ENCODE measurements at places on chromosomes 3 and 15.

- DNase-seq: no peak
Observed at GRCh38 chr3:107604057-107604822, 81.5 kb downstream of the BBX start.

DNA sequence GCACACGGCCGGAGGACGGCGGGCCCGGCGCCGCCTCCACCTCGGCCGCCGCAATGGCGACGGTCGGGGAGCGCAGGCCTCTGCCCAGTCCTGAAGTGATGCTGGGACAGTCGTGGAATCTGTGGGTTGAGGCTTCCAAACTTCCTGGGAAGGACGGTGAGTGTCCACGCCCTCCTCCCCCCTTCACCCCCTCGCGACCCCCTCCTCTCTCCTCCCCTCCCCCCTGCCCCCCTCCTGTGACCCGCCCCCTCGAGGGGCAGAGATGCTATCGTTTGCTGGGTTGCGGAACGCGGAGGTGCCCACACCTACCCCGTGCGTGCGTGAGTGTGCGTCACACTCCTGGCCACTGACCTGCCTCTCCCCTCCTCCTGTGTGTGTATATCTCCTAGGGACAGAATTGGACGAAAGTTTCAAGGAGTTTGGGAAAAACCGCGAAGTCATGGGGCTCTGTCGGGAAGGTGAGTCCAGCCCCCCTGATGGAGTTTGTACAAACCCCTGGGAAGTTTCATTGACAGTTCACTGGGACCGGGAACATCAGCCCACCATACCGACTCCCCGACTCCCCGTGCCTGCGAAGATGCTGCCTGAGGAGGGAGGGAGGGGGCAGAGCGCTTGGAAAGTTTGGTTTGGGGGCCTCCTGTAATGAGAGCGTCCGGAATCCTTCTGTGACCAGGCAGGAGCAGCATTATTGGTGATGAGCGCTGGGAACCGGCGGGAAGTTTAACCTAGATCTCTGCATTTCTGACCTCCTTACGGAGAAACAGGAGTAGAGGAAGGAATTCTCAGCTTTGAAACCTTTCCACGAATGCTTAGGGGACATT lies 795 bp upstream of the SCAANT1 start:
- peak; percentile 31 for DNase-seq

DNA sequence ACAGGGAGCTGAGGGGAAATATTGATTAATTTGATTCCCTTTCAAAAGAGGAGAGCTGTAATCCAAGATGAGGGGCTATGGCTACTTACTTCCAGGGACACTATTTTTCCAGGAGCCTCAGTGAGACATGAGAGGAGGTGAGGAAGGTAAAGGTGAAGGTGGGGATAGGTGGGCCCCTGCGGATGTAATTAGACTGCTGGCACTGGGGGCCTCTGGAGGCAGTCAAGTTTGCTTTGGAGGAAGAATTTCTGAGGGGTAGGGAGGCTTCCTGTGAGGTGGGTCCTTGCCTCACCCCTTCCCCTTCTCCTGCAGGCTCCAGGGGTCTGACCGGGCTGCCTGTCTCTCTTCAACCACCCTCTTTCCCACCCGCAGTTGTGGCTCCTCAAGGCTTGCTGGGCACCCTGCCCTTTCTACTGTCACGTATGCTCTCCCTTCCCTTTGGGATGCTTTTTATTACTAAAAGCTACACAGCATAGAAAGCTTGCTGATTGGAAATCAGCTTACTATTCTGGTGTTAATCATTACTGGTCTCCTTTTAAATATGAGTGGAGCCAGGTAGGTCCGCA lies 22.5 kb downstream of the GASK1A start:
- DNase-seq: no peak

DNA sequence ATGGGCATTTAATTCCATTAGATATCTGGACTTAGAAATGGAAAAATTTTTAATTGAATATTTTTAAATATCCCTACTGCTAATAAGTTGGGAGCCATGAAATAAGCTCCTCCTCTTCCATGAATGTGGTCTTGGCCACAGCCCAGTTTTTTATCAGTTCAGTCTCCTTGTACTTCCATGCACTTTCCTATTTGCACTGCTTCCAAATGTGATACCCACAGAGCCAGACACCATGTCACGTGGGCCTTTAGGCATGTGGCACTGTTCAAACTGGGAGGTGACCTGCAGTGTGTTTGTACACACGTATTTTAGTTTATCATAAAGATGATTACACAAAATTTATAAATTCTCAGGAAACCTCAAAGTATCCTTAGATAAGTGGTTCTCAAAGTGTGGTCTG lies 80.1 kb upstream of the DGKG start:
- no peak for DNase-seq

DNA sequence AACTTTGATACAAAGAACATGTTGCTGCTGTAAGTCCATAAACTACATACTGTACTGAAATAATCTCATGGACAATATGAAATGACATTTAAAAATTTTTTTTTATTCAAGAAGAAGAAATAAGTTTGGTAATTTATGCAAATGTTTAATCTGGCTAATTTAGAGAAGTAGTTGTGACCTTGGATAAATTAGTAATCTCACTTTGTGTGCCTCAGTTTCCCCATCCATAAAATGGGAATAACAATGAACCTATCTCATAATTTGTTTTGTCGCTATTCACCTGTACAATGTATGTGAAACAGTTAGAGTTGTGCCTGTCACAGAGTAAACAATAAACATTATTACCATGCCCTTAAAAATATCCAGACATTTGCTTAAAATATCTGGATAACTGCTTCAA lies 15.3 kb upstream of the DPH6 start:
- no peak for DNase-seq

DNA sequence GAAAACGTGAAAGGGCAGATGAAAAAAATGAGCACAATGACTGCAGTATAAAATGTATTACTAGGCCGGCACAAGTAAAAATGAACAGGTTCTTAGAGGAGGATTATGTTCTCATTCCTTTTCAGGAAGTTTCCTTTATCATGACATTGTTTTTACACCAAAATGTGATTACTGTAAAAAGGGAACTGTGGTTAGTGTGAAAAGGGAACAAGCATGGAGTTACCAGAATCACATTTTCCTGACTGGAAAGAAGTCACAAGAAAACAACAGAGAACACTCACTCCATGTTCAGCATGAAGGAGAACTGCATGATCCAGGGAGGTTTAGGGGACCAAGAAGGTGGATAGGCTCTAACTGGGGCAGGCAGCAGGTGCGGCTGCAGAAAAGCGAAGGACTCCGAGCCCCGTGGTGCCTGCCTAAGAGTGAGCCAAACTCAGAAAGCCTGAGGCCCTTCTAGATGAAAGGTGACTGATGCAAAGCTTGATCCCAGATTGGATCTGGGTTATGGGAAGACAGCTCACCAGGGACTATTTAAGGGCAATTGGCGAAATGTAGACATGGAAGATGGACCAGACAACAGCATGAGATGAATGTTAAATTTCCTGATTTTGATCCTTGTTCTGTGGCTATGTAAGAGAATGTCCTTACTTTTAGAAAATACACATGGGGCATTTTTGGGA lies 77.3 kb downstream of the CCR1 start:
- DNase-seq: no peak

DNA sequence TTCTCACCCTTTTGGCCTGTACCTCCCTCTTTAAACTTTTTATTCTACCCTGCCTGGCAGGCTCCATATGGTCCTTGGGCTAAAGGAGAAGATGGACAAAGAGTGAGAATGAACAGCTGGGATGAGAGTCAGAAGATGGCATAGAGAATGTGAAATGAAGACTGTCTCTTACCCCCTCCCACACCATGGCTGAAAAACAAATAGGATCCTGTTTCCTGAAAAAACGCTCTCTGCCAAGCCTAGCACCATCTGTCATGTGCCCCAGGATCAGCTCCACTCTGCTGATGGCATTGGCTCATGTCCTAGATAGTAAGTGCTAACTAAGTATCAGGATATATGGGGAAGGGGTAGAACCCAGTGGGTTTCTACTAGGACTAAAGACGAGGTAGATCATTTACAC lies 238.6 kb downstream of the MEX3B start:
- DNase-seq: no peak

DNA sequence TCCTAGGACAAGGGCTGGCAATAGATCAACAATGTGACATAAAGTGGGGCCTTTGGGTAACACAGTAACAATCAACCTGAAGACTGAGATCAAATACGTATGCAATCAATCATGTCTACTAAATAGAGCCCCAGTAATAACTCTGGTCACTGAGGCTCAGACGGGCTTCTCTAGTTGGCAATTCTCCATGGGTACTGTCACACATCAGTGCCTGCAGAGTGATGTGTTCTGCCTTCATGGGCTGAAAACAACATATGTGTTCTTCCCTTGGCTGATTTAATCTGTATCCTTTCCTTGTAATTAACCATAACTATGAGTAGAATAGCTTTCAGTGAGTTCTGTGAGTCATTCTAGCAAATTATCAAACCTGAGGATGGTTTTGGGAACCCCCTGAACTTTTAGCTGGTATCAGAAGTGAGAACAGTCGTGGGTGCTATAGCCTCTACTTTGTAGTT lies 113.6 kb downstream of the TMCO5A start:
- no peak for DNase-seq

DNA sequence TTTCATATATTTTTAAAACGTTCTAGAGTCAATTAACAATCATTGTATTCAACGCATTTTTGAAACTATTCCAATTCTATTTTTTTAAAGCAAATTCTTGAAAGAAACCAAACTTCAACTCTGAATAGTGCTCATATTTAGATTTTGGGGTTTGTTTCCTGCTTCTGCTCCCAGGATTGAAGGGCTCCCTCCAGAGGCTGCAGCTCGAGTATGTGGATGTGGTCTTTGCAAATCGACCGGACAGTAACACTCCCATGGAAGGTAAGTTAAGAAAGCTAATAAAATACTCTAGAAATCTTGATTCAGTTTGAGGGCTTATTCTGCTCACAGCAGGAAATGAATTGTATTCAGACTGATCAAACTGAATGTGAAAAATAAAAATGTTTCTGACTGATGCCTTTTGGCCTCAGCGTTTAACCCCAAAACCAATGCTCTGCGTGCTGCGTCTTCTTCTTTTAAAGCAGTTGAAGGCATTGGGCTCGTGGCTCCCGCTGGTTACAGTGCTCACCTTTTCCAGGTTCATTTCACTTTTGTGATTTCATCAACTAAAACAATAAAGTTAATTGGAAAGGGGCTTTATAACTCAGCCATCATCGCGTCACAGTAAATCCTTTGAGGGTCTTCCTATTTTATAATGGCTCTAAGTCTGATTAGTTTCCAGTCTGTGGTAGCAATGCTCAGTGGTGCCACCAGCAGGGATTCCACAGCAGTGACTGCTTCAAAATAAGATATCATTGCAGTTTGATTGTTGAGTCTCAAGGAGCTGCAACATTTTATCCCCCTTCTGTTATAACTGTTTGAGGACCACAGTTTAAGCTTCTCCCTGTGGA lies 80.1 kb downstream of the SSR3 start:
- DNase-seq: no peak

DNA sequence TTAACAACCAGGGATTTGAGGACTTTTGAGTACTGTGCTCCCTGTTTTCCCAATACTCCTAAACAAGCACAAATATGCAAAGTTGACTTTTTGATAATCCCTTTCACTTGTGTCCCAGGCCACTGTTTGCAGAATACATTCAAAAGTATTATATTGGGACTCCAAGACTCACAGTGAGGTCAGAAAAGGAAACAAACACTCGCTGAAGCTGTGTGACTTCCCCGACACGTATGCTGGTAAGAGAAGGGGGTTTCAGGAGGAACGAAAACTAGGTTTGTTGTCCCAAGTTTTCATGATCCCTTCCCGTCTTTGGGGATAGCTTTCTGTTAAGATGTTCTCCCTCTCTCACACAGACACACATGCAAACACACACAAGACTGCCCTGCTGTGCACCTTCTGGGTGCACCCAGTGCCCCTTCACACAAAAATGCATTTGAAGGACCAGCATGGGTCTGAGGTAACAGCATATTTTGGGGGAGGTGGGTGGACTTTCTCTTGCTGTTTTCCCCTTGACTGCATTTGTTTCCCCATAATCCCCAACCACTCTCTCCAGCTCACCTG lies 225.2 kb upstream of the PRICKLE2 start:
- no peak for DNase-seq

DNA sequence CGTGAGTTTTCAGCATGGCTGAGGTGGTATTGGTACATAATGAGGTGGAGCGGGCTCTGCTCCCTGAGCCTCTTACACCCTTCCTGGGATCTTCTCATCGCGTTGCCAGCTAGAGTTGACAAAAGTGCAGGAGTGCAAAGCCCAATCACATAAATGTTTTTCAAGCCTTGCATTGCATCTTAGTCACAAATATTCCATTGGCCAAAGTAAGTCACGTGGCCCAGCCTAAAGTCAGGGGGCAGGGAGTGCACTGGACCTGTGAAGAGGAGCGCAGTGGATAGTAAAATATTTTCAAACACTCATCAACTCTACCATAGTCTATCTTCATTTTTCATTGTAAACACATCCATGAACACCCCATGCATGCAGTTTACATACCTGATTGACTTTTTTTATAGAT lies 329.8 kb upstream of the NR2E3 start:
- DNase-seq: no peak

DNA sequence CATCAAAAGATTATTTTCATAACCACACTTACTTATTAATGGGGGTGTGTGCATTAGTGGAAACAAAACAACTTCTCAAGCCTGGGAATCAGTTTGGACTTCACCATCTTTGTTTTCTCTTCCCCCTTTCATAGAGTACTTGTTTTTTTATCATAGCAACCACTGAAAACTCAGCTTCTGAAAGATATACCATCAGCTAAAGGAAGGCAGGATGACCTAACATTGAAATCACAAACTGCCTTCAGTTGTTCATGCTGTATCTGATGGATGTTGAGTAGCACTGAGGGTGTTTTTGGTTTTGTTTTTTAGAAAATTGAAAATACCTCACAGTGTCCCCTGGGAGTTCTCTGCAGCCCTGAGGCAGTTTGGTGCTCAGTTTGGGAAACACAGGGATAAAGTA lies 46.5 kb downstream of the NEK10 start:
- no peak for DNase-seq

DNA sequence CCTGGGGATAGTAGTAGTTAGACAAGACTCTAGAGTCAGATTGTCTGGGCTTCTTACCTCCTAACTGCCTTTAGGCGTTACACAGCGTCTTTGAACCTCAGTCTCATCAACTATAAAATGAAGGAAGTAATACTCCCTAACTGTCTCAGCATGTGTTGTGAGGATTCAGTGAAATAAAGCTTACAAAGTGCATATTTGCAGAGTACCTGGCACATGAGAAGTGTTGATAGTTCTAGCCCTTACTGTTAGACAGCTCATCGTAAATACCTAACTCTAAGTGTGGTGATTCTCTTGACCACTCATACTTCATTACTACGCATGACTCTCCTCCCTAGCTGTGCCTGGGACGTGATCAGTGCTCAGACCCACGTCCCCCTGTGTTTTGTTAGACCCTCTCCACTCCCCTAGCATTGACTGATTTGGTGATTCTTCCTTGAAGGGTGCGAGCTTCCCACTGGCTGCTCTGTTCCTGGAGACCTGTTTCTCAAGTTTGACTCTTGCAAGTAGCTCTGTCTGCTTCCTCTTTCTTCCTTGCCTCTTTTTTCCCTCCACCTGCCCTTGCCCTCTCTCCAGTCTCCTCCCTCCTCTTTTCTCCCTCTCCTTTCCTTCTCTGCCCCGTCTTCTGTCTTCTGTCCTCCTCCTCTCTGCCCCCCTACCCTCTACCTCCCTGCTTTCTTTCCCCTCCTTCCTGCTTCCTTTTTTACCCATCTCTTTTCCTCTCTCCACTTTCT lies 124.2 kb downstream of the SLC25A26 start:
- no peak for DNase-seq
